ENCODE measurements at places on chromosomes 13 and 19. TPM values are rescaled to one million over a fixed set of nuclear protein-coding genes. Genes with fewer than 3 reads are reported as not detected.

Gene ELANE
- total RNA-seq, result not detected

DNA sequence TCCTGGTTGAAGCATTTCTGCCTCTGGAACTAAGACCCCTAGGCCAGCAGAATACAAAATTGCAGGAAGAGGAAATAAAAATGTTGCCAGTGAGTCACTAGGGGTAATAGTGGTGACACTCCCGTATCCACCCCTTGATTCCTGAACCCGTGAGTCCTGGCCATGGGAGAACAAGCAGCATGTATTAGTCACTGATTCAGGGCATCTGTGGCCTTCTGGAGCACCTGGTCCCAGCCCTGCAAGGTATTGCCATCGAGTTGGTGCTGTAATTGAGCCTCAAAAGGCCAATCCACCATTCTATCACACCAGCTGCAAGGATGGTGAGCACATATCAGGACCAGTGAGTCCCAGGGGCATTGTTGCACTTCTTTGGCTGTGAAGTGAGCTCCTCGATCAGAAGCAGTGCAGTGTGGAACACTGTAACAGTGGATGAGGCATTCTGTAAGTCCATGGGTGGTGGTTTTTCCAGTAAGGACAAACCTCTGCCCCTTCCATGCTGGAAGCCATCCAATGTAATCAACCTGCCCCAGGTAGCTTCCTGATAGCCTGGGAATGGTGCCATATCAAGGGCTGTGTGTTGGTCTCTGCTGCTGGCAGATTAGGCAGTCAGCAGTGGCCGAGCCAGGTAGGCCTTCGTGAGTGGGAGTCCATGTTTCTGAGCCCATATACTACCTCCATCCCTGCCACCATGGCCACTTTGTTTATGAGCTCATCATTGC, 39.6 kb downstream of the C1QTNF9 start:
- no peak for DNase-seq

GRCh38 chr13:104198801-104199200, 1132.6 kb upstream of the SLC10A2 start:
- no peak for DNase-seq

DNA sequence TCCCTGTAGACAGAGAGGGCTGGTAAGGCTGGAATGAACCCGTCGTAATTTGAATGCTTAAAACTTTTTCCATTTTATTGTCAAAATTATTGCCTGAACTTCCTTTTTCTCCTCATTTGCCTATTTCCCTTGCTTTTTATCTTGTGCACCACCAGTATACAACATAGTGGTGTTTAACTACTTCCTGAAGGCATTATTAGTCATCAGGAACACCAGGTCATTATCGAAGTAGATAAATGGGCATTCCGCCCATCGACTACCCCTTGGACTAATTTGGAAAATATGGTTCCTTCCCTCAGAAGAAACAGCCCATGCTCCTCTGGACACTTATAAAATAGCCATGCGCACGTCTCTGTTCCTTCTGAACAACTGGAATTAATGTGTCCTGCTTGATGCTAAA, 232.1 kb downstream of the TM9SF2 start:
- no peak for DNase-seq

Gene ZFP28
- total RNA-seq, result 8.0 TPM

Gene ZNF135
- total RNA-seq, result 6.0 TPM

Data from neural crest cell (in vitro differentiated cells).